Common myeloid progenitor, CD34-positive (primary cell): ENCODE measurements at places on chromosomes 3 and 15.

DNA sequence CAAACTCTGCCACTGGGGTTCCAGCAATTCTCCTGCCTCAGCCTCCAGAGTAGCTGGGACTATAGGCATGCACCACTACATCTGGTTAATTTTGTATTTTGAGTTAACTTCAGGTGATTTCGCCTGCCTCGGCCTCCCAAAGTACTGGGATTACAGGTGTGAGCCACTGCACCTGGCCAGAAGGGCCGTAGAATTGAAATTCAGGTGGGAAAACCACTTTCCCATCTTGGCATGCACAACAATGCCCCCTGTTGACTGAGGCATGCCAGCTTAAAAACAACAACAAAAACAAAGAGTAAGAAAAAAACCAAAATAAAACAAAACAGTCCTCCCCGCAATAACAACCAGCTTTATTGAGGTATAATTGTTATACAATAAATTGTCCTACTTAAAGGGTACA lies 32.6 kb upstream of the RAB11A start:
- DNase-seq = no peak

DNA sequence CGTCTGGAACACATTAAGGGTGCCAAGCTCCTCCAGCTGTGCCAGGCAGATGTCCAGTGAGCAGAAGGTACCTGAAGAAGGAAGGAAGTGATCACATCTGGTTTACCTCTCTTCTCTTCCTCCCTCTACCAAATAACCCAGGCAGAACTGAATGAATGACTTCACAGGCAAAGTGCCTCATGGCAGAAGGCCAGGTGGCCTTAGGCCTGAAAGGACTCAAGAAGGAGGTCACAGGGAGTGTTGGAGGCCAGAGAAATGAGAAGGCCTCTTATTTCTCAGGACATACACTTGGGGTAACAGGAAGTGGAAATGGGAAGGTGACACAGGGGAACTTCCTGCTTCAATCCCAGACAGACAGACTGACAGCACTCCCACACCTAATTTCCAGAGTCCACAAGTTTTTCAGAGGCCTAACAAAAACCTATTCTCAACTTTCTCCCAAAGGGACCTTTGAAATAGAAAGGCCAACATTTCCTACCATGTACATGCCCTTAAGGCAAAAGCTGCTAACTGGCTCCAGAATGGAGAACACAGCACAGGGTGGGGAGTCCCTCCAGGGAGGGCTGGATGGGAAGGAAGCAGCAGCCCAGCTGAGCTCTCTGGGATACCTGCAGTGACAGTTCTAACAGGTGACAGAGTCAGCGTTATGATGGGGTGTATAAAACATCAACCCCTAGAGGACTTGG lies 17.6 kb upstream of the SIN3A start:
- no peak for DNase-seq

DNA sequence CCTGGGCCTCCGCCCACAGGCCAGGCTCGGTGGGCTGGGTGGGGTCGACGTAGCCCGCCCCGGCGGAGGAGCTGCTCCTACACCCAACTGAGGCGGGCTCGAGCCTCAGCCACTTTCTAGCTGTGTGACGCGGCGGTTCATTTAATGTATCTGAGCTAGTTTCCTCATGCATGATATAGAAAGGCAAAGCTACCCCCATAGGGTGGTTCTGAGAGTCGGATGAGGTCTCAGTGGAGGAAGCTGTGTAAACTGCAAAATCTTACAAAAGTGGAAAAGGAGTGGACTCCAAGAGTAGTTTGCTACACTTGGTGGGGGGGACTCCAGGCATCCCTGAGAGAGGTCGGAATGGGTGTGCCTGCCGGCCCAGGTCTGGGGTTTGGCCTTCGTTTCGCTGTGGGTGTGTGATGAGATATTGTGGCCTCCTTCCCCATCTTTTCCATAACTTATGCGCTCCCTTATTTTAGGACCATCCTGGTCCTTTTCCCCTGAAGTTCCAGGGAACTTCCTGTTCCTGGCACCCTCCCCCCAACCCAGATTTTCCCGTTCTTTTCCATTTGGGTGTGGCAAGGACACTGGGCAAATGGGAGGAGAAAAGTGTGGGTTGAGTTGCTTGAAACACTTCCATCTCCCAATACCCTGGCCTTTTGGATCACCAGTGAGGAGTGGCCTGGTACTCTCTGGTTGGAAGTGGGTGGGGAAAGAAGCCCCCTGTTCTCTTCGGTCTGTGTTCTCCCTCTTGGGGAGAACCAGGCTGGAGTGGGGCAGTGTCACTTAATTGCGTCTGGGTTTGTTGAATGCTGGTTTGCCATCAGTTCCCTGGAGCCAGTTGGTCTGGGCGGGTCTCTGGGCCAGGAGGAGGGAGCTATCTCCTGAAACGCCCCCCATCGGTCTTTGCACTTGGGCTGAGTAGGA lies 1.1 kb downstream of the PDIA5 start:
- peak; percentile 36 for DNase-seq

- DNase-seq = no peak
These were observed 153.1 kb downstream of the PEAK1 start for GRCh38 chr15:77266708-77267386.

DNA sequence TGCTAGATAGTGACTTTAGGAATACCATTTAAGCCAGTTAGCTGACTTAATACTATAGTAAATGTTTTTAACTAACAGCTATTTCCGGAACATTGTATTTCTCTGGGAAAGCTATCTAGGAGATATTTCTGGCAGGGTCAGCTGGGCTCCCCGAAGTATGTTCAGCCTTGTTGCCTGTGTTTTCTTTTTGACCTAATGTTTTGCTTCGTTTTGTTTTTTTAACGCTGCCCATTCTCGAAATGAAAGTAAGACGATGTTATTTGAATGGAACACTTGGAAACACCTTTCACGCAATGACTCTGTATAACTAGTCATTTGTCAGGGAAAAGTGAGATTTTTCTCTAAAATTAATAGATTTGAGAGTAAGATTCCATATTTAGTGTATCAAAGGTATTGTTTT lies 702.9 kb upstream of the NAALADL2 start:
- no peak for DNase-seq

- DNase-seq = no peak
These were observed 27.9 kb upstream of the ACKR4 start for GRCh38 chr3:132569153-132569552.

- DNase-seq = no peak
These were observed 29.1 kb upstream of the MANF start for GRCh38 chr3:51355891-51356578.

- DNase-seq = no peak
These were observed 318.1 kb upstream of the NECTIN3 start for GRCh38 chr3:110753516-110753915.

- DNase-seq = peak; percentile 58
These were observed 41.3 kb downstream of the CMTM7 start for GRCh38 chr3:32432711-32433530.

DNA sequence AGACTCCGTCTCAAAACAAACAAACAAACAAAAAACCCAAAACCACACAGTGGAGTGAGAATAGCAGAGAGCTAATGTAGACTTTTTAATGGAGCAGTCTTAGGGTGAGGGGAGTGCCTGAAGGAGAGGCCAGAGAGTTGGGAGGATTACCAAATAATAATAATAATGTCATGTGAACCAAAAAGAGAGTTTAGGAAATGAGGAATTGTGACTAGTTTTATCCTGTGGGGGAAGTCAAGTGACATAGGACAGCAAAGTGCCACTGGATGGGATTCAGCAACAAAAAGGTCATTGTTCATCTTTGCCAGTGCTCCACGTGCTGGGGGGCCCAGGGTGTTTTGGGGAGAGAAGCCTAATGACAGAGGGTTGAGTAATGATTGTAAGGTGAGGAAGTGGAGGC lies 12.9 kb downstream of the GPR87 start:
- DNase-seq = no peak

DNA sequence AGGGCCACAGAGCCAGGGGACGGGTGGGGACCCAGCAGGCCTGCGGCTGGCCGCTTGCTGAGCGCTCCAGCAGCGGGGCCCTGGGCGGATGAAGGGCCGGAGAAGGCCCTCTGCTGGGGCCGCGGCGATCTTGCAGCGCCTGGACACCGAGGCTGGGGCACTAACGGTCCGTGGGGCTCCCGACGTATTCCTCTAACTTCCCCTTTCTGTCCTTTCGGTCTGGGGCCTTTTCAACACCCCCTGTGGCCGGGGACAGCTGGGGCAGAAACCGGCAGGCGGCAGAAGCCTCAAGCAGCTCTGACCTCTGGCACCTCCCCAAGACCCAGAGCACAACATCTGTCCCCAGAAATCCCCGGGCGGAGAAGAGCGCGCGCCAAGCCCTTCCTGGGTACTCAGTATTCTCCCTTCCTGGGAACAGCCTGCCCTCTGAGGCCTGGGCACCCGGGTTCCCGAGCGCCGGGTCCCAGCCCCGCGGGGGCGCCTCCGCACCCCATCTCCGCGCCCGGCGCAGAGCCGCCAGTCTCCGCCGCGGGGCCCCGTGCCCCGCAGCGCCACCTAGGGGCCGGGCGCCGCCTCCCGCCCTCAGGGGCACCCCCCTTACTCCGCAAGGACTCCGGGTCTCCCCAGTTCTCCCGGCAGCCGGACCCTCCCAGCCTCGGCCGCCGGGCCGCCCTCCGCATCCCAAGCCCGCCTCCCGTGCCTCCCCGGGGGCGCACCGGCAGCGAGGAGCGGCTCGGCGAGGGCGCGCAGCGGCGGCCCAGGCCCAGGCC lies 582 bp upstream of the SLCO3A1 start:
- peak; percentile 75 for DNase-seq

- DNase-seq = no peak
These were observed 34.9 kb upstream of the POLR2M start for GRCh38 chr15:57671636-57672035.

- DNase-seq = no peak
These were observed 251.5 kb downstream of the CLSTN2 start for GRCh38 chr3:140186421-140186920.

DNA sequence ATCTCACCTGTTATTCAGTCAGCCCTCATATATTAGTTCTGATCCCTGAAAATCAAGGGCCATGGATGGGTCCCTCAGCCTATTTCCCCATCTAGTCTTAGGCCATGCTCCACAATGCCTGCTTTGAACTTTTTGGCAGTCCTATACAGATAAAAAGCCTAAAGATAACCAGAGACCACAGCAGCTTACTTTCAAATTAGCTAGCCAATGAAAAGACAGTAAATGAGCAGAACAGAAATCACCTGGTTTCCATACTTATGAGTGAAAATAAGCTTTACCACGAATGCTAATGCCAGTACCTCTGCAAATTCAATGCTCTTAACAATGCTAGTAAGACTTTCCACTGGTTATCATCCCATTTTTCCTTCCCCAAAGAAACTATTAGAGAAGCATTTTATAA lies 141.6 kb upstream of the SPRED1 start:
- DNase-seq = no peak

- DNase-seq = no peak
These were observed 177.7 kb downstream of the VGLL4 start for GRCh38 chr3:11465744-11466616.

DNA sequence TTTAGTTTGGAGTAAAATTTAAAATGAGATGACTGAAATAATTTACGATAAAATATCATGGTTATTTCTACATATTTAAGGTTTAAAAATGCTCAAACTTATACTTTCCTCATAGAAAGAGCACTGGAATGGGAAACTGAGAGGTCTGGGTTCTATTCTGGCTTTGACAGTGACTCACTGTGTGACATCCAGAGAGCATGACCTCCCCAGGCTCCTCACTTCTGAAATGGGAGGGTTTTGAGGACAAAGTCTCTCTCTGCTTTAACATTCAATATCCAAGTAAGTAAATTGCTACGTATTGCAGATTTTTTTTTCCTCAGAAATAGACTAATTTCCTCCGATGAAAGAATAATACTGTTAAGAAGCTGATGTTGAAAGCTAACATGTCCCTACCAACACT lies 234.7 kb downstream of the TIGIT start:
- DNase-seq = no peak

GRCh38 chr3:10693457-10693856 lies 122.6 kb upstream of the SLC6A11 start:
- DNase-seq = no peak

DNA sequence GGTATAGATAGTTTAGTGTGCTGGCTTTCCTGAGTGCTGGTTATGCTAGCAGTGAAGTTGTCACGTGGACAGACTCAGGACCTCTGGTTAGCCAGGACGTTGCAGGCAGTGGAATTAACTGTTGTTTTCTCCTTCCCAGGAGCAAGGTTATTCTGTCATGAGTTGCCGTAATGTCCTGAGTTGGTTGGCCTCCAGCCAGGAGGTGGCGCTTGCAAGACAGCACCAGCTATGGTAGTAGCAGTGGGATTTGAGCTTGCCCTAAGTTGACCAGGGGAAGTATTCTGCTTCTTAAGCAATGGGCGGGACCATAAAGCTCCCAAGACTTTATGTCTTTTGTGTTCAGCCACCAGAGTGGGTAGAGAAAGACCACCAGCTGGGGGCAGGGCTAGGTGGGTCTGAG lies 240.7 kb upstream of the DNAJC19 start:
- no peak for DNase-seq

DNA sequence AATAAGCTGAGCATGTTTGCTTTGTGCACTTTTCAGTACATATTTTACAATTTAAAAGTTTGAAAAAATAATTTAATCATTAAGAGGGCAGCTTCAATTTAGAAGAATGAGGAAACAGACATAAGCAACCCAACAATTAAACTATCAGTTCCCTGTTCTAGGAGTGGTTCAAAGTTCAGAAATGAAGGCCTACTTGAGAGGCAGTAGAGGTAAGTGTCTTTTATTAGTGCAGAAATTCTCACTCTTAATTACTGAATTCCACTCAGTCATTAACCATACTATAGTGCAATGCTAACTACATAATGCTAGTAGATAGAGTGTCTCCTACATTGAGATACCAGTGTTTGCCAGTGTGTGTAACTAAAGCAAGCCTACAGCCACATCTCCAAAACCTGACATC lies 73.1 kb downstream of the TNIK start:
- DNase-seq = no peak

DNA sequence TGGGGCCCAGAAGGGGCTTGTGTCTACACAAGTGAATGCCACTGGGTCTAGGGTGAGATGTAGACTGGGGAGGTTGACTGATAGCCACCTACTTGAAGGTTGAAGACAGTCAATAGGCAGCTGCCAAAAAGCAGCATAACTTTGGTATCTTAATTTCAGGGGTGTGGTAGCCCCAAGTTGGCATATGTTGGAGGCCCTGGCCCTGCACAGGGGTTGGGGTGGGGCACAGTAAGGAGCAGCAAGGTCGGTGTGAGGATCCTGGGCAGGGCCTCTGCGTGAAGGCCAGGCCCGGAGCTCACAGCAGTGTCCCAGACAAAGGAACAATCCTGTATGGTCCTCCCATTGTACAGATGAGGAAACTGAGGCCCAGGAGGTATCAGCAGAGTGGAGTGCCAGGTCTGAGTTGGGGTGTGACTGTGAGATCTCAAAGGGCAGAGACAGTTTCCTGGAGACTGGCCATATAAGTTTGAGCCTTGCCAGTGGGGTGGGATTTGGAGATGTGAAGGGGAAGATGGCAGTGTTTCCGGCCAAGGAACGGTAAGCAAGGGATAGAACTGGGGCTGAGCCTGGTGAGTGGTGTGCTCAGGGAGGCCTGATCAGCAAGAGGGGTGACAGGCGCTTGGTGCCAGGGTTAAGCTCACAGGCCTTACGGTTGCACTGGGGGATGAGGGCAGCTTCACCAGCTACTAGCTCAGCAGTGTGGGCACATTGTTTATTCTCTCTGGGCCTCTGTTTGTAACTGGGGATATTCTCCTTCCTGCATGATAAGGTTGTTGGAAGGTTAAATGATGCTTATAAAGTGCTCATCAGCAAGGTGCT lies 1.7 kb downstream of the KLHL40 start:
- no peak for DNase-seq
